ENCODE measurements at places on chromosomes 2 and 18.

DNA sequence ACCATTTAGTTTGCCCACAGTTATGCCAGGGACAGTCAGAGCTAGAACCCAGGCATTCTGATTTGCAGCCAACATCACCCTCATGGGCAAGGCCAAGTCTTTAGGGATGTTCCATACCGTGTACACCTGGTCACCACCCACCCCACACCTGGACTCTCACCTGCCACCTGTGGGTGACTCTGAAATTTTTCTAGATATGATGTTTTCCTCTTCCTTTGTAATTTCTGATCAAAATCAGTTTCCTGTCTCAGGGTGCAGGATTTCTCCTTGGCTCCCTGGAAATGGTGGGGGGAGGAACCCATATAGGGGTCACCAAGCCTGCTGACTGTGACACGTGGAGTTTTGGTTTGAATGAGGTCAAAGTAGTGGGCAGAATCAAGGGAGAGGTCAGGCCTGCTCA is 138.2 kb downstream of the ACOXL start:
- DNase-seq: no peak

DNA sequence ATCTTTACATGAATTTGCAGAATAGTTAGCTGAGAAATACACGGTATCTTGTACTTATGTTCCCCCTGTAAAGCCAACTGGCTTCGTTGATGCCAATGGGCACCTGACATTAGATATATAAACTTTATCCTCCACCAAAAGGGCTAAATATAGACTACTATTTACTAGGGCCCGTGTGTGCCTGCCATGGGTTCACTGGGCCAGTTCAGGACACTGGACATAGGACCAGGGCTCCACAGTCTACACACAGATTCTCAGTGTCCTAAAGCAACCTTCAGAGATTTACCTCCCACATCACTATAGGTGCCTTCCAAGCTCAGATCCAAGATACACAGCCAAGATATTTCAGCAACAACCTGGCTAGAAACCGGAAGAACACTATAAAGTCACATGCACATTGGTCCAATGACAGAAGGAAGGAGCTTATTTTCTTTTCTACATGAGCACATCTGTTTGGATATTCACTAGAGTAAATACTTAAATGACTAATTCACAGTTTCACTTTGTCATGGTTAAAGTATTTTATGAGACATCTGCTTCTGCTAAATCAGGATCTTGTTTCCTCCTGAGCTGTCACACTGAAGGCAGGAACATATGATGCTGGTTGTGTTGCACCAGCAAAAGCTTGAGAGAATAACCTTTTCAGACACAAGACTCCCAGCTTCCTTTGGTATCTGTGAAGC is 95.1 kb downstream of the MYO5B start:
- DNase-seq: no peak

DNA sequence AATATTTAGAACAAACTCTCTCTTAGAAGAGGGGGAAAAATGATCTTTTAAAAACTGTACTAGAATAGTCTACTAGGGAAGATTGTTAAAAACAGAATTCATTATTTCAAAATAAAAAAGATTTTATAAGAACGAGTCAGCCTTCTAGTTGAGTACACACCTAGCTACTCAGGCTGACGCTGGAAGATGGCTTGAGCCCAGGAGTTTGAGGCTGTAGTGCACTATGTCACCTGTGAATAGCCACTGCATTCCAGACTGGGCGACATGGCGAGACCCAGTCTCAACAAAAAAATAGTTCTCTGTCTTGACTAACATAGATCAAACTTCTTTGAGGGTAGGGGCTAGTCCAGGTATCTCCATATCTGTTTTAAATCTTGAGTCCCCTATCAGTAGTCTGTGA is 33.9 kb downstream of the ERLEC1 start:
- DNase-seq: no peak

DNA sequence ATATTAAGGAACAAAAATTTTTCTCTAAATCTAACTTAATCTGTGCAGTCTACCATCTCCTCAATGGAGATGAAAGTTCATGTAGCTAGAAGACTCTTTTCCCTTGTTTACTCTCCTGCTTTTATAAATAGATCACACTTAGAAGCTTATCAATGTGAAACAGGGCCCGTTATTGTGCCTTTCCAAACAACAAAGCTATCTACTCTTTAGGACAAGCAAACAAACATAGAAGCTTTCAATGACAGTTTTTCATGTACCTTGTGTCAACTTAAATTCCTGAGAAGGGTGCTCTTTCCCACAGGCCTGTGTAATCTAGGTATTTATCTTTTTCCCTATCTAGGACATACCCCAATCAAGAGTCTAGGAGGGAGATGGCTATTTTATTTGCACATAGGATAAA is 247.8 kb upstream of the CWC22 start:
- no peak for DNase-seq

GRCh38 chr2:71510196-71510807 is 56.9 kb downstream of the DYSF start:
- DNase-seq: peak; percentile 64

DNA sequence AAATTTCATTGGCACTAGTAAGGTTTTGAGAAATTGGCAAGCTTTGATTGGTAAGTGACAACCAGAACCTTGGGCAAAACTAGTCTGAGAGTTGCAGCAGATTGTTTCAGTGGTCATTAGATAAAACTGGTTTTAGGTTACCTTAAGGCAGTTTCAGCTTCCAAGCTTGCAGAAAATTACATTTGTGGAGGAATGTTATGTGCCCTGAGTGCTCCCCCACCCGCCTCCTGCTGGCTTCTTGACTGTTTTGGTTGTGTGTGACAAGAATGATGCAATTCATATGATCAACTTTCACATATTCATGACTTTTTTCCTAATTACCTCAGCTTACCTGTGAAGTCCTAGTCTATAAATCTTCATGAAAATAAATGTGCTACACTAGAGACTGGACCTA is 599.5 kb upstream of the ZNF804A start:
- no peak for DNase-seq

- DNase-seq: no peak
These were observed 32.7 kb upstream of the CCDC68 start for GRCh38 chr18:54991981-54992380.

DNA sequence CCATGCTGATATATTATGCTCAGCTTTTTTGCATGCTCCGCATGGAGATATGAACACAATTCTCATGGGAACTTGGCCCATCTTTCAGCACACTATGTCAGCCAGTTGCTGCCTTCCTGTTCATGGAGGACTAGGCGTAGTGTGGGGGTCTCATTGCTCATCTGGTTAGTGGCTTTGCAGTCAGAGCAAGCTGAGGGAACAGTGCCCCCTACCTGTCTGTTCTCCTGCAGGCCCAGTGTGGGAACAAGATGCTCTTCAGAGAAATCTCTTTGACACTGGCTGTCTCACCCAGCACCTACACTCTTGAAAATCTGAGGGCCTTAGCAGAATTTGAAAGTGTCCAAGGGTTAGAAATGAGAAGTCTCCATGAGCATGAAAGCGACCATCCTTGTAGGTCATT is 47.1 kb downstream of the SPTBN1 start:
- peak; percentile 60 for DNase-seq

DNA sequence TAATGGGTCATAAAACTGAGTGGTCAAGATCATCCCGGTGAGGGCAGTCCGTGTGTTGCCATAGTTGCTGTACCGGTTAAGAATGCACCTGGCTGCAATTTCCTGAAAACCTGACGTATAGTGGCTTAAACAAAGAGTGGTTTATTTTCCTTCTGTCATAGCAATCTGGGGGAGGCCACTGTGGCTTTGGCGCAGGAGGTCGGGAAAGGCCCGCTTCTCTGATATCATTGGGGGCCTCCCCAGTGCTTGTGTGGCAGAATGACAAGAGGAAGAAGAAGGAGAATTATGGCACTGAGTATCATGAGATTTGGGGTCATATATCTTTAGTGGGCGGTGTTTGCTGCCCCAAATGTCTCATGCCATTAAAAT is 4.4 kb downstream of the C2orf92 start:
- DNase-seq: no peak

- DNase-seq: no peak
These were observed 42.5 kb upstream of the ATP8B1 start for GRCh38 chr18:57845605-57846074.

GRCh38 chr2:156038021-156038420 is 294.5 kb downstream of the NR4A2 start:
- DNase-seq: no peak

GRCh38 chr18:26497866-26498265 is 50.5 kb downstream of the KCTD1 start:
- DNase-seq: no peak

DNA sequence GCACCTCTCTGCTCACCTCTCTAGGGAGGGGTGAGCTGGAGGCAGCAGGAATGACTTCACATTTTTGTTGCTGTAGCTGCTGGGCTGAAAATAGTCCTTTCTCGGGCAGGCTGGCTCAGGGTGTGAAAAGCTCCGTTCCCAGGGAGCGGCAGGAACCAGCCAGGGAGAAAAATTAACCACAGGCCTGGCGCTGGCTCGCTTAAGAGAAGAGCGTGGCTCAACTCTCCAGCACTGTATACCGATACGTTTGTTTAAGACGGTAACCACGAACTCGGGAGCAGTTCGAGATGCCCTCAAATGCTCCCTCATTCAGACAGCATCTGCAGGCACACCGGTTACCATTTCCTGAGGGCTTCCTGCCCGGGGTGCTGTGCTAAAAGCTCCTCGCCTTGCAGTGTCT is 129.6 kb downstream of the CELF4 start:
- no peak for DNase-seq

- no peak for DNase-seq
These were observed 133.6 kb downstream of the ALK start for GRCh38 chr2:29787473-29788465.

DNA sequence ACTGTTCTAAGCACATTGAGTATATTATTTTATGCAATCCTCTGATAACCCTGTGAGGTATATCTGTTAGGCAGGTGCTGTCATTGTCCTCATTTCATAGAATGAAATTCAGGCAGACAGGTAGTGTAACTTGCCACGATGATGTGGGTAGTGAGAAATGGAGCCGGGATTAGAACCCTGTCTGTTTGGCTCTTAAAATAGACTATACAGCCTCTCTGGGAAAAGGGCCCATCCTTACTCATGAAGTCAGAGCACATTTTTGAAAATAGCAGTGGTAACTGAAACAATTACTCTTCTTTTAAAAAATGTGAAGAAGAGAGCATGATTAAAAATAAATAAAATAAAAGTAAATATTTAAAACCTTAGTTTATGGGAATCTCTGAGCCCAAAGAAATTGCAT is 23.0 kb downstream of the FAM171B start:
- DNase-seq: no peak

GRCh38 chr18:31741097-31741735 is 19.5 kb downstream of the SLC25A52 start:
- peak; percentile 27 for DNase-seq

DNA sequence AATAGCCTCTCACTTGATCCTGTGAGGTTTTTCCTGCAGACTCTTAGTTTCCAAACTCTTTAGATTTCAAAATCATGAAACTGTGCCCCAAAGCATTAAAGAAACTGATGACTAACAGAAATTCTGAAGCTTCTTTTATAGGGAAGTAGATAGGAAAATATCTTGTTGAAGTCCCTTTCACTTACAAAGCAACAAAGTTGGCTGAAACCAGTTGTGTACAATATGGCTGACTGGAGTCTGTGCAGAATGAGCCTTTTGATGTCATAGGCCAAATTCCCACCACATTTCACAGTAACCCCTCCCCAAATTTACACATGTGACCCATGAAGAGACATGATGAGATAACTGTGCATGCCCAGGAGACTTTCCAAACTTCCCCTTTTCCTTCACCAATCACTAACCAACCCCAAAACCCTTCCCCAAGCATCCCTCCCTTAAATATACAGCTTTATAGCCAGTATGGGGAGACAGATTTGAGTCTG is 61.7 kb upstream of the NCK2 start:
- DNase-seq: no peak

DNA sequence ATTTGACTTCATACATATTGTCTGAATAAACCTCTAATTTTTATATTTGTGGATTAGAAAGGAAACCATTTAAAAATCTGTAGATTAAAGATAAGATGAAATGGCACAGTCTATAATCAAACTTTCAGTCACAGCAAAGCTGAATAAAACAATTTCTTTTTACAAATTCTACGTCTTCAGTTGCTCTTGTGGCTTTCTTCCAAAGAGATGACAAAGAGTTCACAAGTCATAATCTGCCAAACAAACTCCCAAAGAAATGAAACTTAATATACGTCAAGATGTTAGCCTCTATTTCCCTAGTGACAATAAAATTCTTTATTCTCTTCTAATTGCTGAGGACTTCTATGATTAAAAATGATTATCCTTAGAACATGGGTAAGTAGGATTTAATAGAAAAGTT is 66.3 kb downstream of the FIGN start:
- DNase-seq: no peak

DNA sequence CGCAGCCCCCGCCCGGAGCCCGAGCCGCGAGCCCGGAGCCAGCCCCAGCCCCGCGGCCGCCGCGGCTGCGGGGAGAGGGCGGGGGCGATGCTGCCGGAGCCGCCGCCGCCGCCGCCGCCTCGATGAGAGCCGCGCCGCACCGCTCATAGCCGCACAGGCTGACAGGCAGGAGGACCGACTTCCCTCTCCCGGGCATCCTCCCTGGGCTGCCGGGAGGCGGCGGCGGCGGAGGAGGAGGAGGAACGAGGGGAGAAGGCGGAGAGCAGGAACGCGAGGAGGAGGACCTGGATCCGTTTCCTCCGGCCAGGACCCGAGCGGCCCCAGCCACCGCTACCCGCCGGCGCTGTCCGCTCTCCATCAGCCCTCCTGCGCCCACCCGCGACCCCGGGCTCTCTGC is 370 bp downstream of the KLHL29 start:
- peak; percentile 76 for DNase-seq

- no peak for DNase-seq
These were observed 32.4 kb downstream of the LHCGR start for GRCh38 chr2:48723129-48723528.

- DNase-seq: no peak
These were observed 249.2 kb upstream of the GCFC2 start for GRCh38 chr2:75959724-75960471.

- DNase-seq: no peak
These were observed 65.4 kb downstream of the EPAS1 start for GRCh38 chr2:46362667-46363012.

DNA sequence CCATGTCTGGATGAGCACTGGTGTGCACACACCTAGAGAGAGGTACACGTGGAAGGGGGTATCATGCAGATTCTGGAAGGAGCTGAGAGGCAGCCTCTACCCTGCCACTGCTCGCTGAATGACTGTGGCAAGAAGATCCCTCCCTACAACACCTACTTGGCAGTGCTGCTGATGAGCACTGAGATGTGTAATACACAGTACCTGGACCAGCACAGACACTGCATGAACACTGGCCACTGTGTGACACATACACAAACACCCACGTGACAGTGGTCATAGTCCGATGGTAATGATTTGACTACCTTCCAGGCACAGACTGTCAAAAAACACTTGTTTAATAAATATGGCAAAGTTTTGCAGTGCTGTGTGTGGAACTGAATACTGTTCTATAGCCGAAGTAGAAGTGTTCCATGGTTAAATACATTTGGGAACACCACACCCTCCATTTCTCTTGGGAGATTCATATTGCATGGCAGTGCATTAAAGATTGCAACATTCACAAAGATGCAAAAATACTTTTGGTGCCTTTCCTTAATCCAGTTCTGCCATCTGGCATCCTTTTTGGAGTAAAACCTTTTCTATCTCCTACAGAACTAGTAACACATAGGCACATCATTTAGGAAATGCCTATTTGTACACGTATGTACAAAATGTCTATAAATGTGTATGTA is 29.6 kb downstream of the MRPS5 start:
- DNase-seq: no peak
